G401 (cell line): ENCODE measurements at places on chromosomes 4 and X. TPM values are rescaled to one million over a fixed set of nuclear protein-coding genes. Genes with fewer than 3 reads are reported as not detected.

The FHIP1A gene
- 4.6 and 5.2 TPM in 2 replicates for total RNA-seq

- no peak for DNase-seq
Observed at GRCh38 chrX:128739539-128739938, 687.3 kb upstream of the ACTRT1 start.

DNA sequence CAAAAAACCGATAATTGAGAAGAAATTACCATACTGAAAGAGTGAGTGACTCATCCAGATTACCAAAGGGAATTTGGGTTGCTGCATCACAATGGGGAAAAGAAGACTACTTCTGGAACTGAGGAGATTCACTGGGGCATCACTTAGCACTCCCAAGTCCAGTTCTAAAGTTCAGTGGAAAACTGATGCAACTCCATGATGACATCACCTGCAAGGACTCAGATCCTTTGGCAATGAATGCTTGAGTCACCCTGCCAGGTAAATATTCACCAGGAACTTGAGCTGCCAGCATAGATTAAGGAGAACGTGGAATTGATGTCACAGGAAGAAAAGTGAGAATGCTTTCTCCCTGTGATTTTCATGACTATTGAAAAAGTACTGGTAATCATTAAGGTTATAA is 32.0 kb upstream of the SMIM10L2A start:
- DNase-seq = no peak

DNA sequence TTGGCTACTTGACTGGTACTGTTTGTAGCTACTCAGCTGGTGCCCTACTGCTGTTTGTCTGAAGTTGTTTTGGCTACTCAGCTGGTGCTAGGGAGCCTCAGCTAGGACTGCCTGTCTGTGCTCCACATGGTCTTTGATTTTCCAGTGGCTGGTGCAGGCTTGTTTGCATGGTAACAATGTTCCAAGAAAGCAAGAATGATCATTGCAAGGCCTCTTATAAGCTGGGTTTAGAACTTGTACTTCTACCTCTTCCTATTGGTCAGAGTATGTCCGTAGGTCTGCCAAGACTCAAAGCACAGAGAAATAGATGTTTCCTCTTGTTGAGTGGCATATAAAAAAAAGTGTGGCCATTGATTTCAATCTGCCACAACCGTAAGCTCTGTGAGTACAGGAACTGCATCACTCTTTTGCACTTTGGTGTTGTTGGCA is 17.6 kb downstream of the NFKB1 start:
- DNase-seq = no peak

The RRH gene
- total RNA-seq = not detected in 2 replicates
